ENCODE measurements at places on chromosomes 1 and 21.

GRCh38 chr1:30618335-30618747, 105.0 kb downstream of the MATN1 start:
- DNase-seq, result no peak

DNA sequence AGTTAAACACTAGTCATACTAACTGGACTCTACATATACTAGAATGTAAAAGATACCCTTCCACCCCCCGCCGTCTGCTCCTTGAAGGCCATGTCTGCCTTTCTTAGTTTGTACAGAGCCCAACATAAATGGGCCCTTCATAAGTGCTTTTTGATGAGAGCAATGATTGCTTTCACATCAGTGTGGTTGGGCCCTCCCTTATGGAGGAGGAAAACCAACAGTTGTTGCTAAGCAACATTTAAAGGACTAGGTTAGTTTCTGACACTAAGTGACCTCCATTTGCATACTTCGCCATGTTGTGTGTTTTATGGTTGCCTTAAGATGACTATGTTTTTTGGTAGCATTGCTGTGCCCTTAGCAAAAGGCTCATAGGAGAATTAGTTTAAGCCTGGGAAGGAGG, 182.0 kb upstream of the SGIP1 start:
- DNase-seq, result no peak

DNA sequence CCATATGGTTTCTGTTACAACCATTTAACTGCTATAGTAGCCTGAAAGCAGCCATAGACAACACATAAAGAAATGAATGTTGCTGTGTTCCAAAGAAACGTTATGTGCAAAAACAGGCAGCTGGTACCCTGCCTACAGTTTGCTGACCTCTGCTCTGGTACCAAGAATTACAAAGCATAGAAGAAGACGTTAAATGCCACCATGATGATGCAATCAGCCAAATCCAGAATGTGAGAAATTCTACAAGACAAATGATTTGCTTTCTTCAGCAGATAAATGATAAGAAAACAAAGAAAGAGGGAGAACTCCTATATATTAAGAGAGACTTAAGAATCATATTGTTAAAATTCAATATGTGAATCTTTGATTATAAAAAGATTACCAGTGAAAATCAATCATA, 97.8 kb upstream of the PDE4B start:
- DNase-seq, result no peak

DNA sequence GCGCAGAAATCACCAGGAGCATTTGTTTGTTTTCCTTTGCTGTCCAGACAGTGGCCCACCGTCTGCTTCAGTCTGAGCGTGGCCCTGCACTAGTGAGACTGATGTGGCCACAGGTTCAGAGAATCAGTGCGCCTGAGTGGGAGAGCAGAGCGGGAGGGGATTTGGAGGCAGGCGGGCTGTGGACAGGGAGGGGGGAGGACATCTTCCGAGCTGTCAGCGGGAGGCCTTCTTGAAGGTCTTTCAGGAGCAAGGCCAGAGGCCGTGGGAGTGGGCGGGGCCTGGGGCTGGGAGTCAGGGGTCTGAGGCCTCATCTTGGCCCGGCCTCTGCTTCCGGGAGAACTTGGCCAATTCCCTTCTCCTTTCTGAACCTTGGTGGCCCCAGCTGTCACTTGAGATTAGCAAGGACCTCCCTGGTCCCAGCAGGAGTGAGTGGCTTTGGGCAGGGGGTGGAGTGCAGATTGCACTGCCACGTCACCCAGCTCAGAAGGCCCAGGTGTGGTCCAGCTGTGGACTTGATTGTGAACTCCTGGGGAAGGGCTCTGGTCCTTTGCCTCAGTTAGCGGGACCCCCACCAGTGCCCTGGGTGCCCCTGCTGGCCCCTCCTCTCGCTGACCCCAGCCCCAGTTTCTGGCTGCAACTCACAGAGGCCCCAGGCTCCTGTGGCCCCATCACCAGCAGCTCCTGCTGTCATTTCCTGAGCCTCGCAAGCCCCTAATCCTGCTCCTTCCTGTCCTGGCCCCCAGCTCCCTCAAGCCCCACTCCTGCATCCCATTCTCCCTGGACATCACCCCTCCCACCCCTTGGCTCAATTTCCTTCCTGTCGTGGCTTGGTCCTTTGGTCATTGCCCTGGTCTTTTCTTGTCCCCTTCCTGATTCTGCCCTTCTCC, 8.4 kb downstream of the TNFRSF1B start:
- no peak for DNase-seq

- no peak for DNase-seq
Observed at GRCh38 chr1:94285031-94285654, 47.8 kb upstream of the ARHGAP29 start.

- no peak for DNase-seq
Observed at GRCh38 chr21:28230559-28230958, 762.1 kb downstream of the LTN1 start.

- DNase-seq, result no peak
Observed at GRCh38 chr1:82245345-82246014, 444.7 kb downstream of the ADGRL2 start.

DNA sequence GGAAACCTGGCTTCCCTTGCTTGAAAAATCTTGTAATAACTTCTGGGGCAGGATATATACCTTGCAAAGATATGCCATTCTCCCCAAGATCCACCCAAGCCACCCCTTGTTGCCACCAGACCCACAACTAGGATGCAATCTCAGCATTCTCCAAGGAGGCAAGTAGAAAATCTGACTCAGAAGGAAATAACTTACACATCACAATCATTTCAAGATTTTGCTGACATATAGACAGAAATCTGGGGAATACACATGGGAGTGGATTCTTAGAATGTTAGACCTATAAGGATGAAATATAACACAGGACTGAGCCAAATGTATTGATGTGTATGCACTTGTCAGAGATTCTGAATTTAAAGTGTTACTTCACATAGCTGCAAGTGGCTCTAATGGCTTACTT, 14.8 kb upstream of the ZDHHC18 start:
- DNase-seq, result no peak

- peak; percentile 34 for DNase-seq
Observed at GRCh38 chr1:173669491-173669941, at the start of gene ANKRD45. Gene ANKRD45 (minus strand): TSS chr1:173669851. CDS start chr1:173659418, 10,433 bp downstream.

DNA sequence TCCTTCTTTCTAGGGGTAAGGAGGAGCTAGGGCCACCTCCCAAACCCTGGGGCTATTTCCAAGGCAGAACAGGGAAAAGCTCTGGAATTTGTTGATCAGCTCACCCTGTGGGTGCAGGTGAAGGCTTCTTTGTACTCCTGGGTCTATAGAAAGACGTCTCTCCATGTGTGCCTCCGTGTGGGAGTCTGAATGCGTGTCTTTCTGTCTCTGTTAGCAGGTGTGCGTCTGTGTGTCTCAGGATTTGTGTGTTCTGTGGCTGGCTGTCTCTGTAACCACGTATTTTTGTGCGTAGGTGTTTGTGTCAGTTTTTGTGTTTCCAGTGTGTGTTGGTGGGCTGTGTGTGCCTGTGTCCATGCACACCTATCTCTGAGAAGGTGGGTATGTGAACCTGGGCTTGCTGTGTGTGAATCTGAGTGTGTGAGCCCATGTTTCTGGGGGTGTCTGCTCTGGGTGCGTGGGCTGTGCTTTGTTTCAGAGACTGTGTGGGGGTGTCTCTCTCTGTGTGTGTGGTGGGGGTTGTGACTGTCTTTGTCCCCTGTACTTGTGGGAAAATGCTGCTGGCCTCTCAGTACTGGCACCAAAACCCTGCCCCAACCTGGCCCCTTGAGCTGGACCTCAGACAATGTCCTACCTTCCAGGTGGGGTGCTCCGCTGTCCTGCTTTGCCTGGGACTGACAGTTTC, 12.7 kb upstream of the ETV3L start:
- peak; percentile 37 for DNase-seq

- DNase-seq, result no peak
Observed at GRCh38 chr21:25453524-25453923, 153.8 kb downstream of the MRPL39 start.

GRCh38 chr1:10830961-10831668, 34.7 kb upstream of the CASZ1 start:
- no peak for DNase-seq

DNA sequence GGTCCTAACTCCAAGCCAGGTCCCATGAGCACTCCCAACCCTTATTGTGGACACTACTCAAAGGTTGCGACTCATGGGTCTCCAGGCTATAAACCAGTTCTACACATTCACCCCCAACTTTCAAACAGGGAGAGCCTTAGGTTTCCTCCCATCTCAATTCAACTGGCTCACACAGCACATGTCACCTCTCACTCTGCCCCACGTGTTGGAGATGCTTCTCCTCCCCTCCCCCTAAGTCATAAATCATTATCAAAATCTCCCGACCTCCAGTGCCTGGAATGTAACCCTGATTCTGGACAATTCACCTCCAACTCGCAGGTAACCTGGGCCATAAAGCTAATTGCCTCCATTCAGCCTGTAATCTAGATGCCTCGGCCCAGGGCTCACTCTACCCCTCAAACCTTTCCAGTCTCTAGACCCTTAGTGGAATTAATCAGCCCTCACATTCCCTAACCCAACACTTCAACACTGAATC, 595 bp downstream of the AK2 start:
- DNase-seq, result no peak

- no peak for DNase-seq
Observed at GRCh38 chr1:76142771-76143540, 68.4 kb downstream of the ST6GALNAC3 start.

DNA sequence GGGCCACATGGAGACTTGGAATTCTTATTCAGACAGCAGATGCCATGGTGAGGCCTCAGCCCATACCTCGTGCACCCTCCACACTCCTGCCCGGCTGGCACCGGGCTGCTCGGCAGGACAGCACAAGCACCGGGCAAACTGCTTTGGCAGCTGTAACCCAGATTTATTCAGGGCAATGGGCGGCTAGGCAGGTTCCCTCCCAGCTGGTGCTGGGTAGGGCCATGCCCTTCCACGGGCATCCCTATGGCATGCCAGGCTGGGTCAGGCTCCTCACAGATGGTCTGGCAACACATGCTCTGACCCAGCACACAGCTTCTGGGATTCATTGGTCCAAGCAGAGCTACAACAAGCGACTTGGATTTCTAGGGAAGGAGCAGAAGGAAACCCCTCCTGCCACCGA, 53.4 kb downstream of the ATP1A1 start:
- DNase-seq, result no peak

Measured in caudate nucleus (tissue), 63 donors.